ENCODE measurements at places on chromosomes 6 and 20. TPM values are rescaled to one million over a fixed set of nuclear protein-coding genes. Genes with fewer than 3 reads are reported as not detected.
A peak's percentile ranks its signal among the peaks of the same experiment; 100 is the strongest.

PPP1R3G gene
- total RNA-seq: 3.3 TPM

DNA sequence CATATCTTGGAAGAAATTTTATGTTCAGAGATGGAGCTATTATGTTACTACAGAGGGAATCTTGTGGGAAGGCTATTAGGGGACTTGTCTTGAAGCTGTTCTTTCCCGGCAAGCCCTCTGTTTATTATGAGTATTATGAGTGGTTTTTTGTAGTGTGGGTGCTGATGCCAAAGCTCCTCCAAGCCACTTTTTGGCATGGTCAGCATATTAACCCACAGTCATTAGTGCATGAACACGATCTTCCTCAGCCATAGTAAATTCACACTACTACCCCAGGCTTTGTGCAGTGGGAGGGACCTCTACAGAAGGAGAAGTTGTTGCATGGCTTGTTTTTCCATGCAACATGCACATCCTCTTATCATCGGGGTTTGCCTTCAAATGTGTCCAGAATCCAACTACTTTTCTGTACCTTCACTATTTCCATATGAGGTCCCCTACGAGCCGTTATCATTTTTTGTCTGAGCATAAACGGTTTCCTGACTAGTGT lies 6.5 kb upstream of the BMP6 start:
- DNase-seq: no peak

ZNF343 gene
- 15.0 TPM for total RNA-seq

TMEM74B gene
- total RNA-seq: not detected

DNA sequence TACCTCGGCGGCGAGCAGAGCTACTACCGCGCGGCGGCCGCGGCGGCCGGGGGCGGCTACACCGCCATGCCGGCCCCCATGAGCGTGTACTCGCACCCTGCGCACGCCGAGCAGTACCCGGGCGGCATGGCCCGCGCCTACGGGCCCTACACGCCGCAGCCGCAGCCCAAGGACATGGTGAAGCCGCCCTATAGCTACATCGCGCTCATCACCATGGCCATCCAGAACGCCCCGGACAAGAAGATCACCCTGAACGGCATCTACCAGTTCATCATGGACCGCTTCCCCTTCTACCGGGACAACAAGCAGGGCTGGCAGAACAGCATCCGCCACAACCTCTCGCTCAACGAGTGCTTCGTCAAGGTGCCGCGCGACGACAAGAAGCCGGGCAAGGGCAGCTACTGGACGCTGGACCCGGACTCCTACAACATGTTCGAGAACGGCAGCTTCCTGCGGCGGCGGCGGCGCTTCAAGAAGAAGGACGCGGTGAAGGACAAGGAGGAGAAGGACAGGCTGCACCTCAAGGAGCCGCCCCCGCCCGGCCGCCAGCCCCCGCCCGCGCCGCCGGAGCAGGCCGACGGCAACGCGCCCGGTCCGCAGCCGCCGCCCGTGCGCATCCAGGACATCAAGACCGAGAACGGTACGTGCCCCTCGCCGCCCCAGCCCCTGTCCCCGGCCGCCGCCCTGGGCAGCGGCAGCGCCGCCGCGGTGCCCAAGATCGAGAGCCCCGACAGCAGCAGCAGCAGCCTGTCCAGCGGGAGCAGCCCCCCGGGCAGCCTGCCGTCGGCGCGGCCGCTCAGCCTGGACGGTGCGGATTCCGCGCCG lies 994 bp downstream of the FOXC1 start:
- DNase-seq: peak; percentile 36

GRCh38 chr6:53664623-53665022 lies 933 bp downstream of the KLHL31 start:
- no peak for DNase-seq

All from fibroblast of lung (primary cell).